ENCODE measurements at places on chromosomes 11 and 22. TPM values are rescaled to one million over a fixed set of nuclear protein-coding genes. Genes with fewer than 3 reads are reported as not detected.
A peak's percentile ranks its signal among the peaks of the same experiment; 100 is the strongest.

FBLN1 gene
- total RNA-seq, result 3.9 TPM

OR51I1 gene
- not detected for total RNA-seq

- DNase-seq, result no peak
Observed at GRCh38 chr11:17812865-17813187, 78.2 kb downstream of the KCNC1 start.

GRCh38 chr11:91178366-91178765, 955.5 kb upstream of the CHORDC1 start:
- no peak for DNase-seq

DUSP18 gene
- total RNA-seq, result 5.0 TPM

MIOX gene
- total RNA-seq, result 0.29 TPM

DNA sequence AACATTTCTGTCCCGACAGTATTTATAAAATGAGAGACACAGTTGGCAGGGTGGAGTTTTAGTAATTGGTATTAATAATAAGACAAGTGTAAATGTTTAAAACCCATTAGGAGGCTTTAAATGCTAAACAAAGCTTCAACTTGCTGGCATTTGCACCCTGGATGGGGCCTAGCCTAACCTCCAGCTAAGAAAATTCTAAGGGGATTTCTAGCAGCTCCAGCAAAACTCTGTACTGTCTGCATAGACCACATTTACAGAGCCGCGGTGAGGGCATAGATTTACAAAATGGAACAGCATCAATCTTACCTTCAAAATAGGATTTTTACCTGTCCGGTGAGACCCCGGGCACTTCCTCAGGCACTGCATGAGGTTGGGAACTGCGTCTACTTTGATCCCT, 113.9 kb upstream of the ANO1 start:
- DNase-seq, result no peak

DNA sequence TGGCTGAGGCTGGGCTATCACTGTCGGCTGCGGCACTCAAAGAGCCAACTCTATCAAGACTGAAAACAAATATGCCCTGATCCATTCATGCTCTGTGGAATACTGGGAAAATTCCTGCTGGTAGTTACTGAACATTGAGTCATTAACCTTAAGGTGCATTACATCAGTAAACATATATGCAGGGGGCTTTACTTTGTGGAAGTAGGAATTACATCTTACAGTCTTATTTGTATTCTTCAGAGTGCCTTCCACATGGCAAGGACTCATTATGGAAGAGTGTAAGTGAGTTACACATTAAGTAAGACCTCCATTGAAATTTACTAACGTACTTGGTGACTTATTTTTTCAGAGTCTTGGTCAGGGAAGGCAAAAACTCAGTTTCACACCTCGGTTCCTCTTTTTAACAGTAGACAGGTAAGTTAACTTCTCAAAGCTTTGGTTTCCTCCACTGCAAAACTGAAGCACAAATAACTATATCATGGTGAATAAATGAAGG, 4.5 kb downstream of the OR5B21 start:
- no peak for DNase-seq

GRCh38 chr22:17117890-17118289, 3.3 kb downstream of the TMEM121B start:
- DNase-seq, result no peak

DNA sequence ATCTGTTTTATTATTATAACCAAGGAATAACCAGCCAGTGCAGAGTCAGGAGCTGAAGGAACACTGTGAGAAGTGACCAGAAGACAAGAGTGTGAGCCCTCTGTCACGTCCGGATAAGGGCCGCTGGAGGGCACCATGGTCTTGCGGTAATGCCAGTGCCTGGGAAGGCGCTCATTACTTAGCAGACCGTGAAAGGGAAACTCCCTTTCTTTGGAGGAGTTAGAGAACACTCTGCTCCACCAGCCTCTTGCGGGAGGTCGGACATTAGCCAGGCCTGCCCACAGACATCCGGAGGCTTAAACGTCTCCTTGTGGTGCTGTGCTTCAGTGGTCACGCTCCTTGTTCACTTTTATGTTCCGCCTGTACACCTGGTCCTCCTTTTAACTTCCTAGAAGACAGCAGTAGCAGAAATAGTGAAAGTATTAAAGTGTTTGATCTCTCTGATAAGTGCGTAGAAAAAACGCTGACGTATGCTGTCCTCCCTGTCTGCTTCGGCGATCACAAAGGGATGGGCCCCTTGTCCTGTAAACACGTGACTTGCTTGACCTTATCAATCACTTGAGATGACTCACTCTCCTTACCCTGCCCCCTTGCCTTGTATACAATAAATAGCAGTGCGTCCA, 120.6 kb upstream of the LMO1 start:
- no peak for DNase-seq

- DNase-seq, result peak; percentile 88
Observed at GRCh38 chr11:59106363-59107336, at the start of gene FAM111B. Gene FAM111B, plus strand, starts transcription at chr11:59107237. Its CDS starts 2,389 bp downstream, at chr11:59109626.

DNA sequence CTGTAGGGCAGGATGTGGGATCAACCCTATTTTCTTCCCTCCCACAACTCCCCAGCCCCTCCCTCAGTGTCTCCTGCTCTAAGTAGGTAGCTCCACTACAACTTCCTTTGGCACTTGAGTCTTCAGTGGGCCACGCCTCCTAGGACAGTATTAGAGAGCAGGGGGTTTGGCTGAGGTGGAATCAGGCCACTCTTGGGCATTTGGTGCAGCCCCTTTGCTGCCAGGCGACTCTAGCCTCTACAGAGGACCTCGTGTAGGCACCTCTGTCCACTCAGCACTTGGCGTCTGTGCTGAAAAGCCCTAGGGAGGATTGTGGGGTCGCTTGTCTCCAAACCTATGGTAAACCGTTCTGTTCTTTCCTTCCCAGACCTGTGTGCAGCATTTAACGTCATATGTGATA, 2.7 kb downstream of the FADD start:
- no peak for DNase-seq

MMP13 gene
- not detected for total RNA-seq

NRIP3 gene
- total RNA-seq, result 13.5 TPM

ACTN3 gene
- total RNA-seq, result not detected

IGLL5 gene
- not detected for total RNA-seq

DBX1 gene
- total RNA-seq, result not detected

TMX2 gene
- total RNA-seq, result 124 TPM

- DNase-seq, result no peak
Observed at GRCh38 chr11:110089617-110090282, 3.4 kb upstream of the ZC3H12C start.

DNA sequence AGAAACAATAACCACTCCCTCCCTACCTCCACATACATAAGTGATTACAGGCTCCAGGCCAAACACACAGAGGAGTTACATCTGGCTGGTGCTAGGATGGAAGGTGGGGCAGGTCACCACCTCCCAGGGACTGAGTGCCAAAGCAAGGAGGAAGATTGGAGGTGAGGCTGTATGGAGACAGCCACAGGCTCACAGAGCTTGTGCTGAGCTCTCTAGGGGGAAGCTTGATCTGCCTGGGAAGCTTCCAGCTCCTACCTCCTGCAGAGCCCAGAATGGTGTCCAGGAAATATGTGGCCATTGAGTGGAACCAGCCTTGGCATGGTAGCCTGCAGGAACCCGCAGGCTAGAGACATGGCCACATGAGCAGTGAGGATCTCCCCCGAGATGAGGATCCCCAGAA, 3.6 kb upstream of the MED15 start:
- no peak for DNase-seq

DNA sequence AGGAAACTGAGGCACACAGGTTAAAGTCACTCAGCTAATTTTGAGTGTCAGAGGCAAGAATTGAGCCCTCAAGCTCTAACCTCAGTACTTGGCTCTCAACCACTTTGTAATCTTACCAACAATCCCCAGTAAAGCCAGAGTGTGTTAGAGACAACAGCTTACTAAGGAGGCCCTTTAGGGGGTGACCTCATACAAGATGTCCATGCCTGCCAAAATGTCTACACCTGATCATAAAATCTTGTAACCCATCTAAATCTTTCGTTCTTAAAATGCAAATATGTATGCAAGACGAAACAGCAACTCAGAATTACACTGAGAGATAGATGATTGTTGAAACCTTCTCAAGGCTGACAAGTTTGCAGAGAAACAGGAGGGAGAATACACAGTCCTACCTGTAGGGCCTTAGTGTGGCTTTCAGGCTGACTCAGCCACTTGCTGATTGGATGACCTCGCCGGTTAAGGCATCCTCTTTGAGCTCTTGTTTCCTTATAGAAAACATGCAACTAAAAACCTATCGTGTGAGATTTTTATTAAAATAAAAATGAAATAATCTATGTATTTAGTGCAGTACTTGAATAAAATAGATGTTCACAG, 143.2 kb downstream of the OPCML start:
- DNase-seq, result no peak

GRCh38 chr11:22203281-22203680, 10.4 kb downstream of the ANO5 start:
- DNase-seq, result no peak

ATP5MG gene
- total RNA-seq, result 155 TPM

- no peak for DNase-seq
Observed at GRCh38 chr11:110529043-110529442, 99.3 kb downstream of the FDX1 start.

GRCh38 chr11:9700105-9700801, 36.4 kb downstream of the SWAP70 start:
- no peak for DNase-seq

DNA sequence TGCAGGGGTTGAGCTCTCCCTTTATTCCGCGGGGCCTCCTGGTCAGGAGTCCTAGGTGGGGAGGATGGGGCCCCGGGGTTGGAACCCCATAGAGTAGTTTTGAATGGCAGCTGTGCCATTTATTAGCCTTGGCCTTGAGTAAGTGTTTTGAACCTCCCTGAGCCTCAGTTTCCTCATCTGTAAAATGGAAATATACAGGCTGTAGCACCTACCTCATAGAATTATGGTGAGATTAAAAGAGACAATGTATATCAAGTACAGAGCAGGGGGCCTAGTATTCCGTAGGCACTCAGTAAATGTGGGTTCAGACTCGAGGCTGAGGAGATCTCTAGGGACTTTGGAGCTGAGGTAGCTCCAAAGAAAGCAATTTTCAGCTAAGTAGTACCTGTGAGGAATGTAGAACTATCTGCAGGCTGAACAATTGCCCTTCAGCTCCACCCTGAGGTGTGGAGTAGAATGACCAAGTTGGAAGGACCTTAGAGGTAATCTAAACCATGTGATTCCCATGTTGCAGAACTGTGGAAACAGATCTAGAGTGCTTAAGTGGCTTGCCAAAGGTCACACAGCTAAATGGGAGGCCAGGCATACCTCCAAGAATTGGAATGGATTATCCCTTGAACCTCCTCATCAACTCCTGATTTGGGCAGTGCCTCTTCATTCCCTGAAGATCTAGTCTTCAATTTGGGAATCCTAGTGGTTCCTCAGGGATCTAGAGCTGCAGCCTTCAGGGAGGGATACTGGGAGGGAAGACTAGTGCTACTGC, 682 bp downstream of the PGAP2 start:
- DNase-seq, result peak; percentile 31

DNAJB7 gene
- total RNA-seq, result not detected

- DNase-seq, result no peak
Observed at GRCh38 chr11:60995798-60996197, 24.3 kb downstream of the CD6 start.

- no peak for DNase-seq
Observed at GRCh38 chr22:40147388-40148176, 30.1 kb upstream of the TNRC6B start.

DNA sequence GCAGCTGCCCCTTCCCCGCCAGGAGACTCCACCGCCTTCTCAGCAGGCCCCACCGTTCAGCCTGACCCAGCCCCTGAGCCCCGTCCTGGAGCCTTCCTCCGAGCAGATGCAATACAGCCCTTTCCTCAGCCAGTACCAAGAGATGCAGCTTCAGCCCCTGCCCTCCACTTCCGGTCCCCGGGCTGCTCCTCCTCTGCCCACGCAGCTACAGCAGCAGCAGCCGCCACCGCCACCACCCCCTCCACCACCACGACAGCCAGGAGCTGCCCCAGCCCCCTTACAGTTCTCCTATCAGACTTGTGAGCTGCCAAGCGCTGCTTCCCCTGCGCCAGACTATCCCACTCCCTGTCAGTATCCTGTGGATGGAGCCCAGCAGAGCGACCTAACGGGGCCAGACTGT, 42.6 kb downstream of the PPP2R1B start:
- no peak for DNase-seq

GRCh38 chr11:299951-300735, 817 bp upstream of the IFITM5 start:
- DNase-seq, result no peak

OR56A1 gene
- total RNA-seq, result not detected

HIC2 gene
- total RNA-seq, result 1.9 TPM

GRCh38 chr11:47225552-47226400, 11.0 kb downstream of the DDB2 start:
- DNase-seq, result no peak

- DNase-seq, result no peak
Observed at GRCh38 chr11:16737818-16738192, 642 bp upstream of the C11orf58 start.

GVQW3 gene
- 2.5 TPM for total RNA-seq

GRCh38 chr11:65301491-65302329, 13.0 kb upstream of the CDC42EP2 start:
- no peak for DNase-seq

FOSL1 gene
- total RNA-seq, result 56.1 TPM

DNA sequence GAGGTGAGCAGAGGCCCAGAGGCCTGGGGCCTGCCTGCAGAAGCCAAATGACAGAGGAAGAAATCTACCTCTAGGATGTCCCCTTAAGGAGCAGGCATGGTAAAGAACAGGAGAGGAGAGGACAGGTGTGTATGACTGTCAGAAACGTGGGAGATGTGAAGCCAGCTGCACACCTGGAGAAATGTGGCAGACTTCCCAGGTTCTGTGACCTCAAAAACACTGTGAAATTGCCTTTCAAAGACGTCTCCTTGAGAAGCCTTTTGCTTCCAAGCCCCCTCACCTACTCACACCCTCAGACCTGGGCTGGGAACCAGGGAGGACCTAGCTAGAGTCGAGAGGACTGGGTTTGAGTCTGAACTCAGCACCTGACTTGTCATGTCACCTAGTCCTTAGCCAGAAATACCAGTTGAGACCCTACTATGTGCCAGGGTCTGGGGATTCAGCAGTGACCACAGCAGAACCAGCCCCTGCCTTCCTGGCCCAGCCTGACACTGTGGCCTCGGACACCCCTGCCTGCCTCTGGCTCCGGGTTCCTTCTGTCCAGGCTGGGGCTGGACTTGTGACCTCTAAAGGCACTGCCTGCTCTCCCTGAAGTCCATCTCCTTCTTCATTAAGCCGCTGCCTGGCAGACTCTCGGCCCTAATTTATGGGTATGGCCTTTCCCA, 5.6 kb downstream of the TPBGL start:
- DNase-seq, result no peak

SYTL2 gene
- total RNA-seq, result 39.2 TPM

DDX6 gene
- total RNA-seq, result 52.0 TPM

ESAM gene
- total RNA-seq, result 0.23 TPM

ACR gene
- not detected for total RNA-seq

C11orf21 gene
- total RNA-seq, result not detected

DNA sequence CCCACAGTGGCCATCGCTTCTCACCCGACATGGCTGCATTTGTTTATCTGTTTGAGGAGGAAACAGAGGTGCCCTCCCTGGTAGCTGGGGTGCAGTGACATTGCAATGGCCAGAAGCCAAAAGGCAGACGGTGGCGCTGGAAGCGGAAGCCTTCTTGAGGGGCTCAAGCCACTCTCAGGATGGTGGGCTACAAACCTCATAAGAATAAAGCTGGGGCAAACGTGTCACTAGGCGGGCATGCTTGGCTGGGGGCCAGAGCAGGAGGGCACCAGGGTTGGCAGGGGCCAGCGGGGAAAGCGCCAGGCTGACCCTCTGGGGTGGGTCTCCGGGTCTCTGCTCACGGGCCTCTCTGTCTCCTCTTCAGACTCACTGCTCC, 12.6 kb downstream of the TNNT3 start:
- DNase-seq, result no peak
